ENCODE measurements at places on chromosomes 6 and 20.

GRCh38 chr6:41901882-41902519 lies 6.8 kb upstream of the USP49 start:
- peak; percentile 11 for DNase-seq

DNA sequence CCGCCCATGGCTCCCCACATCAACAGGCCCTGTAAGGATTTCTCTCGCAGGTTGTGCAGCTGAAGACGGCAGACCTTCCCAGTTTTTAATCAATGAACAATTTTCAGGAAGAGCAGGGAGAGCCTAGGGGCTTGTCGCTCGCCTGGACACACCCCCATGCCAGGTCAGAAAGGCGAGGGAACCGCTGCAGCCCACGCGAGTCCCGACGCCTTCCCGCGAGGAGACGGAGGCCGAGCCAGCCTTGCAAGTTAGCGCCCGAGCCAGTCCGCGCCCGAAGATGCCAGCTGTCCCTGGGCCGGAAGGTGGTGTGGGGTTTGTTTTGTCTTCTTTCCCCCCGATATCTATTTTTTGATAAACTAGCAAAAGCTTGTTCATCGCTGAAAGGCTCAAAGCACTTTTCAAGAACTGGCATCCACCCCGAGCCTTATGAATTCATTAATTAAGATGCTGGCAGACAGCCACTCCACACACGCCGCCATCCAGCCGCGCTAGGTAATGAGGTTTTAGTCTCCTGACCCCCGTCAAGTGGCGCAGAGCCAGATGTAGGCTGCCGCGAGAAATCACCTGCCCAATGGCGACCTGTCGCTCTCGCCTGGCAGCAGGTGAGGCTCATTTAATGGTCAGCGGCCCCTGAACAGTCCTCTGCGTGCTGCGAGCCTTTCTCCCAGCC lies 6.6 kb downstream of the CCDC167 start:
- no peak for DNase-seq

GRCh38 chr6:145948328-145948727 lies 15.8 kb downstream of the SHPRH start:
- no peak for DNase-seq

DNA sequence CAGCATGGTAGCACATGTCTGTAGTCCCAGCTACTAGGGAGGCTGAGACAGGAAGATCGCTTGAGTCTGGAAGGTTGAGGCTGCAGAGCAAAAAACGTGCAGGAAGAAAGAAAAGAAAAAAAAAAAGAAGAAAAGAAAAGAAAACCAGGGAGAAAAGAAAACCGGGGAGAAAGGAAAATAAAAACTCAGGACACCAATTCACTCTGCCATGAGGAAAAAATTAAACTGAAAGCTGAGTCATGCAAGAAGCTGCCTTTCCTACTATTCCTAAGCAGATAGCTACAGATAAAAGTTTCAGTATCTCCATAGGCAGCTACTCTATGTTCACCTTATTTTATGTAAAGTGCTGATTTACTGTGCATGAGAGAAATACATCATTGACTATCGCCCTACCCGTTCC lies 10.5 kb downstream of the PTGIS start:
- no peak for DNase-seq

GRCh38 chr6:6746333-6746969 lies 157.9 kb downstream of the LY86 start:
- no peak for DNase-seq

GRCh38 chr20:41048461-41049301 lies 20.1 kb downstream of the TOP1 start:
- DNase-seq: no peak

GRCh38 chr20:24779946-24780345 lies 169.1 kb upstream of the CST7 start:
- no peak for DNase-seq

DNA sequence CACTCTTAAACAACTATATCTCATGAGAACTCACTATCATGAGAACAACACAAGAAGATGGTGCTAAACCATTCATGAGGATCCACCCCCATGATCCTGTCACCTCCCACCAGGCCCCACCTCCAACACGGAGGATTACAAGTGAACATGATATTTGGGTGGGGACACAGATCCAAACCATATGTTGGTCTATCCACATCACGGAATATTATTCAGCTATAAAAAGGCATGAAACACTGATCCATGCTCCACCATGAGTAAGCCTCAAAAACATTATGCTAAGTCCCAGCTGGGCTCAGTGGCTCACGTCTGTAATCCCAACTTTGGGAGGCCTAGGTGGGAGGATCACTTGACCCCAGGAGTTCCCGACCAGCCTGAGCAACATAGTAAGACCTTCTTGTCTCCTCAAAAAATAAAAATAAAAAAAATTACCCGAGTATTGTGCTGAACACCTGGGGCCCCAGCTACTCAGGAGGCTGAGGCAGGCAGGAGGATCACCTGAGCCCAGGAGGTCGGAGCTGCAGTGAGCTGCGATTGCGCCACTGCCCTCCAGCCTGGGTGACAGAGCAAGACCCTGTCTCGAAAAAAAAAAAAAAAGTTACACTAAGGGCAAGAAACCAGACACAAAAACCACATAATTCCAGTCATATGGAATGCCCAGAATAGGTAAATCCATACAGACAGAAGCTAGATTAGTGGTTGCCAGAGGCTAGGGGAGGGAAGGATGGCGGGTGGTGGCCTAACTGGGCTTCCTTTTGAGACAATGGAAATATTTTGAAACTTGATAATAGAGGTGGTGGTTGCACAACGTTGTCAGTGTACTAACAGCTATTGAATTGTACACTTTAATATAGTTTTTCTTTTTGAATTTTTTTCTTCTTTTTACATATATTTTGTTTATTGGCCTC lies 43.1 kb downstream of the ZNF217 start:
- DNase-seq: no peak

GRCh38 chr20:44924541-44924940 lies 14.7 kb downstream of the PABPC1L start:
- DNase-seq: no peak

- no peak for DNase-seq
These were observed 221.8 kb downstream of the ANKRD60 start for GRCh38 chr20:58006346-58007316.

DNA sequence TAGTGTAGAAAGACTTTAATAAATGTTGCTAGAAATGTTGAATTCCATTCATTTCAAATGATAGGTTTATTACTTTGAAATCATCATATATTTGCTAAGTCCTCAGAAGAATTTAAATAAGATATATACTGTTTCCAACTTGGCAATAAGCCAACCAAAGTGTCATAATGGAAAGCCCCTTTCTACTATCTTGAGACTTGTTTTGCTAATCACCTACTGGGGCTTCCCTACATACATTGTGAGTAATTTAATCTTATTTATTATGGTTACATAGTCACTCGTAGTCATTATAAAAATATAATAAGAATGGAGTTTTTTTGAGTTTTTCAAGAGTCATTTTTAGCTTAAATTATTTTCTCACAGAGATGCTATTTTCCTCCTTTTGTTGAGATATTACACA lies 20.7 kb downstream of the COL19A1 start:
- no peak for DNase-seq

GRCh38 chr6:89948876-89949275 lies 54.6 kb downstream of the GJA10 start:
- no peak for DNase-seq

GRCh38 chr6:26183237-26183580 lies 96.0 kb downstream of the HFE start:
- no peak for DNase-seq

GRCh38 chr6:109790131-109790530 lies 99.0 kb downstream of the FIG4 start:
- no peak for DNase-seq

- no peak for DNase-seq
These were observed 6.1 kb downstream of the PDRG1 start for GRCh38 chr20:31945785-31946184.

GRCh38 chr6:551829-552350 lies 105.0 kb downstream of the HUS1B start:
- no peak for DNase-seq

GRCh38 chr20:49515586-49515985 lies 33.1 kb upstream of the KCNB1 start:
- no peak for DNase-seq

GRCh38 chr20:1896484-1897258 lies 1.5 kb downstream of the SIRPA start:
- no peak for DNase-seq

DNA sequence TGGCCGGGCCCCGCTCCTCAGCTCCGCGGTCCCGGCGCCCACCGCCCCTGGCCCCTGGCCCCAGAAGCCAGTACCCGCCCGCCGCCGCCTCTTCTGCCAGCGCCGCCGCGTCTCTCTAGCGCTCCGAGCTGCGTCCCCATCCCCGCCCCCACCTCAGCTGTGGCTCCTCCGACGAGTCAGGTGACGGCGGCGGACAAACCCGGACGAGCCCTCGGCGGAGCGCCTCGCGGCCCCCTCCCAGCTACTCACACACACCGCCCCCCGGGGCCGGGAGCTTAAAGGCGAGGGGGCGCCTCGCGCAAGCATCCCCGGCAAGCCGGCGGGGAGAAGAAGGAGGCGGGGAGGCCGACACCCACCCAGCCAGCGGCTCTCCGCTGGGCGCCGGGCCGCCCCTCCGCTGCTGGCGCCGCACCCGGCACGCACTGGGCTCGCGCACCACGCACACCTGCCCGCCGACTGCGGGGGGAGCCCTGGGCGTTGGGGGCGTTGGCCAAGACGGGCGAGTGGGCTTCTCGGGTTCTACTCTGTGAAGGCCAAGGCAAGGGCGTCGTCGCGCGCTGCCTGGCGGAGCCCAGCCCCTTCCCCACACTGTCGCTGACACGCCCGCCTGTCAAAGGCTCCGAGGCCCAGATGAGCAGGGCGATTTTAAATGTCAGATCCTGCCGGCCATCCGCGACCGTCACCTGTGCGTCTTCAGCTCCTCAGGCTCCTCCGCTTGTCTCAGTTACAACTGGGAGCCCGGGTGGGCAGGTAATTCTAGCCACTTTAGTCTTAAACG lies at the start of gene SNAP91:
SNAP91 (minus strand) TSS at position 132 of the 778 bp plus-strand sequence. CDS start 1,174 bp downstream, outside the sequence.
- no peak for DNase-seq

- DNase-seq: no peak
These were observed 126.8 kb downstream of the HIVEP1 start for GRCh38 chr6:12138936-12139335.

DNA sequence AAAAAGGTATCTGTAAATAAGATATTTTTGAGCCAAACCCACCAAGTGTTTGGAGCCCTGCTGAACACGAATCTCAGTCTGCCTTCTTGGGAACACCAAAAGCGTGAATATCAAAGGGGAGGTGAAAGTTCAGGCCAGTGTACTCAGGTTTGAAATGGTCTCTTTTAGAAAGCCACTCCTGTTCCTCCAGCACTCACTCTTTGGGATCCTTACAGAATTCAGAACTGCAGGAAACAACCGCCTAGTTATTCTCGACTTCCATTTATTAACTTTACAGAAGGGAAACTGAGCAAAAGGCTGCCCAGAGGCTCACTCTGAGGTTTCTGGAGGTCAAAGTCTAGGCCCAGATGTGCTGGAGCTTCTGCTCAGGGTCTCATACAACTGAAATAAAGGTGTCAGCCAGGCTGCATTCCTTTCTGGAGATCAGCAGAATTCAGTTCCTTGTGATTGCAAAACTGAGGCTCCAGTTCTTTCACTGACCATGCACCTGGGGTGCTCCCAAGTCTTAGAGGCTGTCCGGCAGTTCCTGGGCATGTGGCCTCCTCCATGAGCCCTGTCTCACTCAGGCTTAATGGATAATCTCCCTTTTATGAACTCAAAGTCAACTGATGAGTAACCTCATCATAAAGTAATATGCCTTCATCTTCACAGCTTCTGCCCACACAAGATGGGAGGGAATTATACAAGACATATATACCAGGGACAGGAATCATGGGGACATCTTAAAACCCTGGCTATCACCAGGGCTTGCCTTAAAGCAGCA lies 65.5 kb upstream of the TNFAIP3 start:
- DNase-seq: no peak

DNA sequence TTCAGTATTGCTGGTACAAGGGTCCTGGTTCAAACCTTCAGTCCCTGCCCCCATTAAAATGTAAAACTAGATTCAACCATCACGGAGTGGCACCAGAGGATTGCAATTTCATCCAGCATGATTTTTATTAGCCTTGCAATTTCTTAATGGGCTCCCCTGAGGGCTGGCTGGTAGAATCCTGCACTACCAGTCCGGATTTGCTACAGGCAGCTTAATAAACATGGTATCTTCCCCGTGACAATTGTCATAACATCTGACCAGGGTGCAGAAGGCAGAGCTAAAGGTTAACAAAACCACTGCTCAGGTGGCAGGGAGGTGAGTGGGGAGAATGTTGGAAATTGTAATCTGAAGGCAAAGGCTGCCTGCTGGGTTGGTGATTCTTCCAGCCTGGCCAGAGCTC lies 94.5 kb downstream of the PKHD1 start:
- no peak for DNase-seq

DNA sequence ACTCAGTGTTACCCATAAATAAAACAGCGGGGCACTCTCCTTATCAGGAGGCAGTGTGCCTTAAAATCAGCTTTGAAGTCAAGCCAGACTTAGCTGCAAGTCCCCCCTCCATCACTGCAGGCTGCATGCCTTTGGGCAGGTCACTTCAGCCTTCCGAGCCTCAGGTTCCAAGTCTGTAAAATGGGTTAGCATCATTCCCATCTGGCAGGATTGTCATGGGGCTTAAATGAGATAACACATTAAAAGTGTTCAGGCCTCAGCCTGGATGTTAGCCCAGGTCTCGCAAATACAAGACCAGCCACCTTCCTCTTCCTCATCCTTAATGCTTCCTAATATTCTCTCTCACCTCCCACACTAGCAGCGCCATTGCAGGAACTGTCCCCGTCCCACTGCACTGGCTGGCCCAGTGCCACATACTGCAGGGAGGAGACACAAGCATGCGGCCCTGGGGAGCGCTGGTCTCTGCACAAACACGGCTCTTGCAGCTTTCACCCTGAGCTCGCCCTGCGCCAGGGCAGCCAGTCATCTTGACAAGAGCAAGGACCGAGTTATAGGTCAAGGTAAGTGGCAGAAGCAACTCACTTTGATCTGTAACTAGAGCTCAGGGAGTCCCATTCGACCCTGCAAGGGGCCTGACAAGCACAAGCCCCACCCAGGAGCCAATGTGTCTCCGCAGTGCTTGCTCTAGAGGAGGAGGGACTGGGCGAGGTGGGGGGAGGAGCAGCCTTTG lies 564.6 kb upstream of the AGPAT4 start:
- no peak for DNase-seq

- DNase-seq: no peak
These were observed 13.9 kb downstream of the PI16 start for GRCh38 chr6:36968266-36968977.
